ENCODE measurements at places on chromosomes 5 and 9. TPM values are rescaled to one million over a fixed set of nuclear protein-coding genes. Genes with fewer than 3 reads are reported as not detected.

The GFI1B gene
- 0.06 TPM for polyA plus RNA-seq

- peak; percentile 70 for DNase-seq
Observed at GRCh38 chr5:68187268-68188055, 28.1 kb upstream of the PIK3R1 start.

GRCh38 chr5:74342948-74343682, 297.4 kb downstream of the ENC1 start:
- no peak for DNase-seq

- DNase-seq: no peak
Observed at GRCh38 chr5:176887252-176887849, 11.8 kb downstream of the HK3 start.

The CHSY3 gene
- polyA plus RNA-seq: 0.04 TPM

GRCh38 chr9:79551994-79552393, 19.8 kb upstream of the TLE4 start:
- no peak for DNase-seq

The PHYHD1 gene
- 24.2 TPM for polyA plus RNA-seq

GRCh38 chr9:87428659-87429058, 69.0 kb upstream of the DAPK1 start:
- DNase-seq: no peak

The SPAAR gene
- polyA plus RNA-seq: 11.3 TPM

Measured in heart left ventricle (tissue), 16 donors.